Activated naive CD8-positive, alpha-beta T cell treated with anti-CD3 and anti-CD28 coated beads for 36 hours (primary cell): ENCODE measurements at places on chromosomes 3 and 15.

DNA sequence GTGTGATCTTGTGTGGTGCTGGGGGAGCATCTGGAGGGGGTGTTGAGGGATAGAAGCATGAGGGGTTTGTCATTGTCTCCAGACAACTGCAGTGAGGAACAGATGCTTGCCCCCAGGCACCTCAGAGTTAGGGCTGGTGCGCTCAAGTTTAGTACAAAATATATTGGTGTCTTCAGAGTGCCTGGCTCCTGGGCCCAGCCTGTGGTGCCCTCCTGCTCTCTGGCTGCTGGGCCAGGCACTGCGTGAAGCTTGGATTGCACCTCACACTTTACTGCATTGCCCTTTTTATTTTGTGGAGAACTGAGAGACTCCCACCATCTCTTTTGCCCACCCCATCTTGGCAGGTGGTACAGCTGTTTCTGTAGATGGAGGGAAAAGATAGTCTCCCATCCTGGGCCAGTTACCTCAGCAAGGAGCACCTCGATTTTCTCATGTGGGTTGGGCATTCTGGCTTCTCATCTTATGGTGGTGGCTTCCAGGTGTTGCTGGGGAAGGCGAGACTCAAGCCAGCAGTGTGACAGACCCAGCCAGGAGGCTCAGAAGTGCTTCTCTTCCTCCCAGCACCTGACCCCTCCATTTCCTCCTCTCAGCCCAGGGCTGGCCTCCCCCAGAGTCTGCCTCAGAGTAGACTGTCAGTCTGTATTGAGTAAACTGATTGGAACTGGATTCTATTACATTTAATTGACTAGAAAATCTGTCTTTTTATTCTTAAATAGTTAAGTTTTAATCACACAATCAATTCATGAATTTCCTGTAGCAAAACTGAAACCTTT lies 140.5 kb downstream of the DNAJB8 start:
- no peak for DNase-seq
- H3K4me3 ChIP-seq: no peak overlapping the region
- no peaks in the 10 kb centered on the region for H3K36me3 ChIP-seq
- peaks cover 21% of the 10 kb centered on the region for H3K4me1 ChIP-seq
- no peaks in the 10 kb centered on the region for H3K27me3 ChIP-seq

DNA sequence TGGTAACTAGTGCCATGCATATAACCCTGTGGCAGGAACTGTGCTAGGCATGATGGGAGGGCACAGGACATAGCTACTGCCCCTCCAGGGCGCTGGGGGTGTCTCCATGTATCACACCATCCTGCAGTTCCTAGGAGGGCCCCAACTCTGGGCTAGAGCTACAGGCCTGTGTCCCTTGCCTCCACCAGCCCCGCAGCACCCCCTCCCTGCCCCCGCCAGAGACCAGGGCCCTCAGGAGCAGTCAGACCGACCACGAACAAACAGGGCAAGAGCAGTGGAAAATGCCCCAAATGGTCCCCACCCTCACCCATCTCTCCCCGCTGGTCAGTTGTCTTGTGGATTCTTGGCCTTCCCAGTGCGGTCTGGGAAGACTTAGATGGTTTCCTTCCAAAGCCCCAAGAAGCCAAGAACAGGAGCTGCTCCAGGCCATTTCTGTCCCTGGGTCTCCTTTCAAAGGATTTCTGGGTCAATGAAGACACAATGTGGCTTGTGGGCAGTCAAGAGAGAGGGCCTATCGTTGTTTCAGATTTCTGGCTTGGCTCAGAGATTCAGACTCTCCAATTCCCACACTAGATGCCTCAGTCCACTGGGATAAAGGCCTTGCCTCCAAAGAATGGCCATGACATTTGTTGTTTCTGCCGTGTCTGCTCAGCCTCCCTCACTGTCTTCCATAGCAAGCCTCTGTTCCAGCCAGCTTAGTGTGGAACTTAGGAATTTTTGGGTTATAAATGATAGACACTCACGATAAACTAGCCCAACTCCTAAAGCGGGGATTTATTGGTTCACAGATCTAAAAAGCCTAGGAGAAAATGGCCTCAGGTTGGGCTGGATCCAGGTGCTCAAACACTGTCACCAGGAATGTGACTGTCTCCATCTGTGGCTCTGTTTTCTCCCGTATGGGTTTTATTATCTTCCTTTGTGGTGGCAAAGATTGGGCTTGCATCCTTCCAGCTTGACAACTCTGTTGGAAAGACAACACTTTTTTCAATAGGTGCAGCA lies 80.6 kb downstream of the LSM3 start:
- no peaks in the 10 kb centered on the region for H3K4me1 ChIP-seq
- DNase-seq: no peak
- H3K36me3 ChIP-seq: no peaks in the 10 kb centered on the region
- H3K27ac ChIP-seq: no peak overlapping the region

DNA sequence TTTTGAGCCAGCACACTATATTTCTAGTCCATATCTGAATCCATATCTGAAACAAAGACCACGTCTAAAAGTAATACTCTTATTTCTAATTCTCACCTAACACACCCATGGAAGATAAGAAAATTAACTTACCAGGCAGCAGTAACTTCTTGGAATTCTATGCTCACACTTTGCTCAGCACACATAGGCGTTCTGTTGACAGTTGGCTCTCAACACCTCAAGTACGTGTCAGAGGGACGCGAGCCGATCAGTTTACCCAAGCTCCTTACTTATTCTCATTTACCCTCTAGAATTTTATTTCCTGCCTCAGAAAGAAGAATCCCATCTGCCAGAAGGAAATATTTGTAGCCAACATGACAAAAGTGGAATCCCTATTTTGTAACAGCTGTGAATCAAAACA lies 911.9 kb downstream of the FHIT start:
- DNase-seq: no peak
- H3K4me1 ChIP-seq: no peaks in the 10 kb centered on the region
- no peak overlapping the region for H3K4me3 ChIP-seq
- H3K36me3 ChIP-seq: no peaks in the 10 kb centered on the region

DNA sequence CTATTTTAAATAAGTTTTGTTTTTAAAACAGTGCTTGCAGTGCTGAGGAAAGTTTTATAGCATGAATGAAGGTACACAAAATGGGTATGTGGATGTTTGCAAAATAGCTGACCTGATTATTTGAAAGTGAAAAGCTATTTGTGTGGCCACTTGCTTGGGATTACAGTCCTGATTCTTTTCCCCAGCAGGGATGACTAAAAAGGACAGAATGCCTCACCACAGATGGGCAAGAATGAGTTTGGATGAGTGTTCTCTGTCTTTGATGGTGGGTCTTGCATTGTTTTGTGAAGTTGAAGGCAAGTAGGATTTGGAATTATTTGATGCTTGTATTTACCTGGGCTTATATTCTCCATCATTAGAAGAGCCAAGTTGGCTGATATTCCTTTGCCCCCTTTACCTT lies 48.8 kb upstream of the MEIS2 start:
- H3K27me3 ChIP-seq: peaks cover 3% of the 10 kb centered on the region
- H3K27ac ChIP-seq: no peak overlapping the region
- DNase-seq: no peak
- H3K4me1 ChIP-seq: no peaks in the 10 kb centered on the region
- no peaks in the 10 kb centered on the region for H3K36me3 ChIP-seq

DNA sequence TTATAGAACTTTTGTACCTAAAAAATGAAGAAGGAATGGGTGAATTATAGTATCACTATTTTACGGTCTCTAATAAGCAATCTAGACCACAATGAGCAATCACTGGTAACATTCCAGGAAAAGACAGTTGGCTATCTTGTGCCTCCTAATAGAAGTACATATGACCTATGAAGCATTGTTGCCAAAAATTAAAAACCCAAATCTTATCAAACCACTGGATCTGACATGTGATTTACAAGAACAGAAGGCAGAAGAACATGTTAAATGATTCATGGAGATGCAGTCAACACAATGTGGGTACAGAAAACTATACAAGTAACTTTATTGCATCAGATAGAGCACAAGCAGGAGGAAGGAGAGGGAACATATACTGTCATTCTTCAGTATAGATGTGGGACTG lies 14.5 kb upstream of the HYKK start:
- H3K36me3 ChIP-seq: peaks cover 30% of the 10 kb centered on the region
- H3K27ac ChIP-seq: peak overlapping the region; percentile 57
- DNase-seq: no peak
- no peak overlapping the region for H3K4me3 ChIP-seq
- H3K27me3 ChIP-seq: no peaks in the 10 kb centered on the region

- H3K27me3 ChIP-seq: no peaks in the 10 kb centered on the region
- no peaks in the 10 kb centered on the region for H3K36me3 ChIP-seq
- H3K4me1 ChIP-seq: no peaks in the 10 kb centered on the region
- H3K27ac ChIP-seq: no peak overlapping the region
Measured at GRCh38 chr3:163058031-163058854, 1561.6 kb downstream of the OTOL1 start.

DNA sequence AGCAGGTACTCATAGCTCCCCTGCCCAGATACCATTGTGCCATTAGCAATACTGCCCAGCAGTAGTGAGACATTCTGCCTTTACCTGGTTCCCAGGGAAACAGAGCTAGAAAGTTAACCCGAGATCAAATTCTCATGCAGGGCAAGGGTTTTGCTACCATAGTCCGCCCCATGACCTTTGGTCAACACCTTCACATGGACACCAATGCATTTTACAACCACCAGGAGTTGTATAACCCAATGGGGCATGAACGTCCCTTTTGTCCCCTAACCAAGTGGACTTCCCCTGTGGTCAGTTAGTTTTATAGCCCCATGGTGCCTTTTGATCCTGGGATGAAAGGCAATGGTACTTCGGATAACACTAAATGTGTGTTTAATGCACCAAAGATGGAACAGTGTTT lies 151.7 kb upstream of the IQSEC1 start:
- no peak overlapping the region for H3K27ac ChIP-seq
- no peaks in the 10 kb centered on the region for H3K36me3 ChIP-seq
- H3K4me3 ChIP-seq: no peak overlapping the region
- no peak for DNase-seq
- H3K27me3 ChIP-seq: no peaks in the 10 kb centered on the region
- peaks cover 3% of the 10 kb centered on the region for H3K4me1 ChIP-seq

GRCh38 chr15:63970621-63971426 lies 75.5 kb downstream of the DAPK2 start:
- DNase-seq: peak; percentile 48
- no peaks in the 10 kb centered on the region for H3K27me3 ChIP-seq
- no peaks in the 10 kb centered on the region for H3K36me3 ChIP-seq
- H3K4me1 ChIP-seq: peaks cover 34% of the 10 kb centered on the region
- H3K27ac ChIP-seq: peak overlapping the region; percentile 90

DNA sequence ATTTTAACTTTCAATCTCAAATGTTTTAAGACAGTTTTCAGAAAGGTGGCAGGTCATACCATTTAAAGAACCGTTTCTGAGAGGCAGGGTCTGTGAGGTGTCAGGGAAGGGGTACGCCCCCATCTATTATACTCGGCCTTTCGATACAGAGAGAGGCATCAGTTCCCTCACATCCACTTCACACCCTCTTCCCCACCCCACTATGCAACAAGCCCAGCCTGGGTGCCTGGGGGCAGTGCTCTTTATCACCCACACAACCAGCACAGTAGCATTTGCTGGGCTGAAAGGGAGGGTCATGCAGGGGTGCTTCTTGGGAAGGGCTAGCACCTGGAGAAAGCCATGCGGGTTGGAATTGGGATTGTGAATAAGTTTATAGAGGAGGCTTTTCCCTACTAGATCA lies 56.0 kb upstream of the KCNMB2 start:
- H3K36me3 ChIP-seq: no peaks in the 10 kb centered on the region
- no peak overlapping the region for H3K4me3 ChIP-seq
- peaks cover 11% of the 10 kb centered on the region for H3K27me3 ChIP-seq
- H3K4me1 ChIP-seq: no peaks in the 10 kb centered on the region
- no peak for DNase-seq
- no peak overlapping the region for H3K27ac ChIP-seq

GRCh38 chr3:42652611-42653302 lies 740 bp upstream of the ZBTB47 start:
- no peaks in the 10 kb centered on the region for H3K36me3 ChIP-seq
- H3K4me1 ChIP-seq: peaks cover 8% of the 10 kb centered on the region
- no peak overlapping the region for H3K27ac ChIP-seq
- H3K27me3 ChIP-seq: peaks cover 7% of the 10 kb centered on the region

- DNase-seq: no peak
- peaks cover 20% of the 10 kb centered on the region for H3K4me1 ChIP-seq
- H3K27ac ChIP-seq: no peak overlapping the region
- H3K27me3 ChIP-seq: no peaks in the 10 kb centered on the region
Measured at GRCh38 chr3:107662586-107662985, 139.8 kb downstream of the BBX start.

DNA sequence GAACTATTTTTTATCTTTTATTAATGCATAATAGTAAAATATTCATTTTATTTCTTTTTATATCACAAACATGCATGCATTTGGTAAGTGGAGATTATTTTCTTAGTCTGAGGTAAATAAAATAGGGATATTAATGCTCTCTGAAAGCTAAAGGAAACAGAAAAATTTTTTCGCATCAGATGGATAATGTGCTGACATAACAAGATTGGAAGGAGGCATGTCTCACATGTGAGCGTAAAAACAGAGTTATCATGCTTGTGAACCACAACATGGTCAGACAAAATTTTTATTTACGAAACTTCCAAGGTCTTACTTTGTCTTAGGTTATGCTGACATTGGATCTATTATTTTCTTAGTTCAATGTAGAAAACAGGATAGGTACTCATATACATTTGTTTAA lies 166.1 kb downstream of the SPATA16 start:
- DNase-seq: no peak
- no peaks in the 10 kb centered on the region for H3K36me3 ChIP-seq
- no peaks in the 10 kb centered on the region for H3K4me1 ChIP-seq
- no peak overlapping the region for H3K27ac ChIP-seq

GRCh38 chr3:120741837-120742197 lies 499 bp downstream of the RABL3 start:
- no peak for DNase-seq
- H3K27ac ChIP-seq: peak overlapping the region; percentile 97
- peak overlapping the region; percentile 87 for H3K4me3 ChIP-seq
- H3K4me1 ChIP-seq: peaks cover 28% of the 10 kb centered on the region
- H3K27me3 ChIP-seq: no peaks in the 10 kb centered on the region

GRCh38 chr3:136135039-136135802 lies 60.9 kb downstream of the MSL2 start:
- peaks cover 3% of the 10 kb centered on the region for H3K4me1 ChIP-seq
- H3K4me3 ChIP-seq: no peak overlapping the region

DNA sequence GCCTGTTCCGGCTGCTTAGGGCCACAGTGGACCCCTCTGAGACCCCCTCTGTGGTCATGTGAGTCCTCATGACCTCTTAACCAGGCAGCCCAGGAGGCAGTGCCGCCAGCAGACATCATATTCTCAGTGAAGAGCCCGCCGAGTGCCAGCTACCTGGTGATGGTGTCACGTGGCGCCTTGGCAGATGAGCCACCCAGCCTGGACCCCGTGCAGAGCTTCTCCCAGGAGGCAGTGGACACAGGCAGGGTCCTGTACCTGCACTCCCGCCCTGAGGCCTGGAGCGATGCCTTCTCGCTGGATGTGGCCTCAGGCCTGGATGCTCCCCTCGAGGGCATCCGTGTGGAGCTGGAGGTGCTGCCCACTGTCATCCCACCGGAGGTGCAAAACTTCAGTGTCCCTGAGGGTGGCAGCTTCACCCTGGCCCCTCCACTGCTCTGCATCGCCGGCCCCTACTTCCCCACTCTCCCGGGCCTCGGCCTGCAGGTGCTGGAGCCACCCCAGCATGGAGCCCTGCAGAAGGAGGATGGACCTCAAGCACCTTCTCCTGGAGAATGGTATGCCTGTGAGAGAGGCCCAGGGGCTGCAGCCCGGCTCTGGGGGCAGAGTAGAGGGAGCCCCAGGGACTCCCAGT lies 176.1 kb downstream of the TBC1D2B start:
- no peak overlapping the region for H3K4me3 ChIP-seq
- no peak overlapping the region for H3K27ac ChIP-seq
- DNase-seq: no peak
- H3K4me1 ChIP-seq: no peaks in the 10 kb centered on the region
- no peaks in the 10 kb centered on the region for H3K27me3 ChIP-seq
